Hematopoietic multipotent progenitor cell treated with erythropoietin and hydrocortisone succinate and interleukin-3 and kit ligand, for 4 days (in vitro differentiated cells): ENCODE measurements at places on chromosomes 11 and 22.

- no peak for DNase-seq
Measured at GRCh38 chr11:77661670-77662069, 24.1 kb upstream of the CLNS1A start.

DNA sequence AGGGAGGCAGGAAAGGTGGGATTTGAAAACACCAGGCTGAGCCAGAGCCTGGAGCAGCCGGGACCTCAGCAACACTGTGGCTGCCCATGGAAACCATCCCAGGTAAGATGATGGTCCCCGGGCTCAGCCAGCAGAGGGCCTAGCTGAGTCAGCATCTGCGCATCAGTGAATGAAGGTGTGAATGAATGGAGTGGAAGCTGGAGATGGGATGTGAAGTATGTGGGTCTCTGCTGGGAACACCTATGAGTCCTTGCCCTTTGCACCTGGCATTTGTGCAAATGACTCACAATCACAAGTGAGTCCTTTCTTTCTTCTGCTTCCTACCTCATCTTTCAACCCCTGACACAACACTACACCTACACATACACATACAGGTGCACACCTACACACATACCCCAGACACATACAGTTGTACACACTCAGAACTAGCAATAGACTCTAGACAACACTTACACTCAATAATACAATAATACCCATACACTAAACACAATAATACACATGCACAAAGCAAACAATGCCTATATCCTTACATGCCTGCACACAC lies 62.8 kb upstream of the PRDM11 start:
- no peak for DNase-seq

- DNase-seq = no peak
Measured at GRCh38 chr11:18317551-18317950, 4.4 kb downstream of the HPS5 start.

- DNase-seq = no peak
Measured at GRCh38 chr11:79481795-79482194, 41.0 kb upstream of the TENM4 start.
